ENCODE measurements at places on chromosomes 1 and 21.

- peak; percentile 37 for DNase-seq
These were observed 40.4 kb downstream of the DAP3 start for GRCh38 chr1:155729031-155729898.

- DNase-seq: no peak
These were observed 6.7 kb downstream of the SLC19A1 start for GRCh38 chr21:45535341-45536081.

- peak; percentile 93 for DNase-seq
These were observed 599.4 kb downstream of the LTN1 start for GRCh38 chr21:28393279-28393678.

DNA sequence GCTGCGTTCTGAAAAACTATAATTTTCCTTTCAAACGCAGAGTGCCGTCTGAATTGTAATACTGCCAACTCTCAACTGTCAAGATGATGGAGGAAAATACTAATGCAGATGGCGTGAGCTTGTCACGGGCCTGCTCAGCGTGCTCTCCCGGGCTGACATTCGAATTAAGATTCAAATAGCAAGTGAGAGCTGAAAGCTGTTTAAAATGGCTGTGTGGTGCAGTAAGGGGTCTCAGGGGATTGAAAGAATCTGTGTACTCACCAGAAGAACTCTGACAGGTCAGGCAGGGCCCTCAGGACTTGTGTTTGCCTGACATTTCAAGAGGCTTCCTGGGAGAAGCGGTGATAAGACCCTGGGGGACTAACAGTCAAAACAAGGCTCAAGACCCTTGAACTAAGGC lies 33.1 kb downstream of the ZMYND12 start:
- DNase-seq: no peak

DNA sequence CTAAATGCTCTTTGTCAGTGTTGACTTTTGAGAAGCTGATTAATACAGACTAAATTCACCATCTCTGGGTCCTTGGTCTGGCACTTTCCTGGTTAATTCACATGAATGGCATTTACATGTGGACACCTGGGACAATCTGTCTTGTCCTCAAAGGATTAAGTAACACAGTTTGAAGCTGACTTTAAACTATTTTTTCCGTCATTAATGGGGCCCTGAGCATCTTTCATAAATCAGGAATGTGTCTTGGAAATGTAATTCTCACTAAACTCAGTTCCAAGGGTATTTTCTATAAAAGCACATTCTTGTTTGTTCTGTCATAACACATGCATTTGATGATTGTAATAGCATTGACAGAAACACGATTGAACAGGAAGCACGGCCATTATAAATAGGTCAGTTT lies 26.7 kb upstream of the NBL1 start:
- DNase-seq: no peak

GRCh38 chr1:16117369-16117768 lies 38.5 kb downstream of the EPHA2 start:
- no peak for DNase-seq

GRCh38 chr1:218759795-218760194 lies 413.9 kb upstream of the LYPLAL1 start:
- no peak for DNase-seq

GRCh38 chr1:205436776-205437410 lies 15.0 kb upstream of the LEMD1 start:
- DNase-seq: no peak

Measured in mucosa of gallbladder (tissue), 1 donor.